ENCODE measurements at places on chromosomes 2 and 18. TPM values are rescaled to one million over a fixed set of nuclear protein-coding genes. Genes with fewer than 3 reads are reported as not detected.

- no peak overlapping the region for H3K27ac ChIP-seq
- no peak for DNase-seq
Measured at GRCh38 chr2:184564092-184564491, 34.2 kb upstream of the ZNF804A start.

- no peaks in the 10 kb centered on the region for H3K27me3 ChIP-seq
- H3K27ac ChIP-seq = no peak overlapping the region
- H3K4me1 ChIP-seq = no peaks in the 10 kb centered on the region
- no peak for DNase-seq
- H3K4me3 ChIP-seq = no peak overlapping the region
Measured at GRCh38 chr2:228507231-228507824, 325.8 kb upstream of the SPHKAP start.

- no peak overlapping the region for H3K4me3 ChIP-seq
- peaks cover 21% of the 10 kb centered on the region for H3K4me1 ChIP-seq
- H3K36me3 ChIP-seq = no peaks in the 10 kb centered on the region
- H3K27me3 ChIP-seq = no peaks in the 10 kb centered on the region
Measured at GRCh38 chr2:47640356-47640755, 142.6 kb upstream of the MSH6 start.

DNA sequence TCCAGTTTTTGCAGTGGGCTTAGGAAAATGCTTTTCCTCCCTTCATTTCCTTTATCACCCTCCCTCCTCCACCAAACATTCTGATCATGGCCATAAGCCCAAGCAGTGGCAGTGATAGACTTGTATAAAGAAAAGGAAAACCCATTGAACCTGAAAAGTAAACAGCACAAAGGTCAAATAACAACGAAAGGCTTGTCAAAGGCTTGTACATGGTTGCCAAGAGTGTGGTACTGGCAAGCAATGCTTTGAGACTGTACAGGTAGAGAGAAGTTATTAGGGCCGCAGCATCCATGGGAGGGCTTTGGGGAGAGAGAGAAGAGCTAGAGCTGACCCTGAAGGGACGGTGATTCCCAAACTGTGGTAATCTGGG, 2.1 kb upstream of the VWA3B start:
- no peak for DNase-seq
- H3K27ac ChIP-seq = no peak overlapping the region
- no peak overlapping the region for H3K4me3 ChIP-seq
- no peaks in the 10 kb centered on the region for H3K27me3 ChIP-seq
- peaks cover 12% of the 10 kb centered on the region for H3K4me1 ChIP-seq

PFN4 gene
- total RNA-seq = 2.6 TPM

CUL3 gene
- 155 TPM for total RNA-seq

CRACDL gene
- 29.6 TPM for total RNA-seq

ARL4C gene
- total RNA-seq = 51.3 TPM

DNA sequence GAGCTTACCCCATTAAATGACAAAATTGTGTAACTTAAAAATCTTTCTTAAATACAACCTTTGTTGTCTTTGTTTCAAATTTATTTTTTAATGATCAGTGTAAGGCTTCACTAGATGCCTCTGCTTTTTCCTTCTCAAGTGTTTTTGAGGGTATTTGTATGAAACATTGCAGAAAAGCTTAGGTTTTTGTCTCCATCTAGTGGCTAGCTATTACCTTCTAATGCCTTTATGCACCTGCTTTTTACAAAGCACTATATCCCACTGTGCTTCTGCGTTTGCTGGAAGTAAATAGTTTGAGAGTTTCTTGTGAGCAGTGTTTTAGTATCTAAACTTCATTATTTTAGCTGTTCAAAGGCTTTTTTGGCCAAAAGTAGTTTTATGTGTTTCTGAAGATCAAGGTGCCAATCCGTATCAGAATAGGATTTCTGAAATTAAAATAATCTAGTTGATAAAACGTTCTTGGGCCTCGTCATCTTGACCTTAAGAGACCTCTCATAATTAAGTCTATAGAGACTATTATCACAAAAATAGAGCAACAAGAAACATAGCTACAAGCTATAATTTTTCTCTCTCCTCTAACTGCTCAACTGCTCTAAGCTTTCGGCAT, 47.0 kb downstream of the IWS1 start:
- H3K27ac ChIP-seq = no peak overlapping the region
- no peaks in the 10 kb centered on the region for H3K4me1 ChIP-seq
- no peak overlapping the region for H3K4me3 ChIP-seq

DNA sequence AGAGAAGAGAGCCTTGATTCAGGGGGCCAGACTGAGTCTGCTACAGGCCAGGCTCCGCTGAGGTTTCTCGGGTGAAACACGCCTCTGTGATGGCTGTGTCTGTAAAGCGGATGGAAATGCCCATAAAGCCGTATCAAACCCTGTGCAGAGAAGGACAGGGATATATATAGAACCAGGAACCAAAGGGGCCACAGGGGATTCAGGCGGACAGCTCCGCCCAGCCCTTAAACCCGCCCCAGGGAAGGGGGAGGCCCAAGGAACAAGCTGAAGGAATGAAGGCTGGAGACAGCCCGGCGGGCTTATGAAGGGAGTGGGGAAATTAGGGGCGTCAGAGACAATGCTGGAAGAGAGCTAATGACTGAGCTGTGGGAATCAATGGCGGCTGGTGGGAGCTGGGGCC, 42.1 kb downstream of the NHEJ1 start:
- H3K27me3 ChIP-seq = no peaks in the 10 kb centered on the region
- H3K36me3 ChIP-seq = no peaks in the 10 kb centered on the region
- no peak overlapping the region for H3K4me3 ChIP-seq

ANKRD29 gene
- 4.3 TPM for total RNA-seq

DNA sequence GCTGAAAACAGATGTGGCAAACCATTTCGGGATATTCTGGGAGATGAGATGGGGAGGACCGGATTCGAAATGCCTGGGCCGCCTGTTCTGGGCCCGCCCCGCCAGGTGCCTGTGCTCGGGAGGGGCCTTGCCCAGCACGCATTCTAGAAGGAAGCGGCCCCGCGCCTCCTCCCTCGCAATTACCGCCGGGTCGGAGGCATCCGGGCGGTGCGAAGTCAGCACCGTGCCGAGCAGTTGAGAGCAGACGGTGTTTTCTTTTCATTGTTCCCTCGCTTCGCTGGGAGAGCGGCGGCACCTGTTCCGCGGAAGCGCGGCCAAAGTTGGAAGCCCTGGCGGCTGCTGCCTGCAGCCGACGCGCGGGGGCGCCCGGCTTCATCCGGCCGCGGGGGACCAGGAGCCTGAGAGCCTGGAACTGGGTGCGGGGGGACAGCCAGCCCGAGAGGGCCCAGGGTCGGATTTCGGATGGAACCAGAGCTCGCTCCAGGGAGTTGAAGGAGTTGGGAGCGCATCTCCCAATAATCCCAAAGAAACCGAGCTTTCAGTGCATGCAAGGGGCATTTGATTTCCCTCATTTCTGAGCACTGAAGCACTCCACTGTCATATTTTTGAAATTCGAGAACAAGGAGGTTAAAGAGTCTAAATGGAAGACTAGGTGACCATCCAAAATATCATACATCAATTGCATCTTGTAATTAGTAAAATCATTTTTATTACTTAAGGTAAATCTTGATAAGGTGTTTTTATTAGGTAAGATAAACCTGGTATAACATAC, 241.8 kb upstream of the RAB12 start:
- no peak overlapping the region for H3K4me3 ChIP-seq
- DNase-seq = peak; percentile 35

GRCh38 chr2:96637385-96638143, 548 bp downstream of the KANSL3 start:
- H3K27me3 ChIP-seq = no peaks in the 10 kb centered on the region
- peaks cover 47% of the 10 kb centered on the region for H3K4me1 ChIP-seq
- peak overlapping the region; percentile 96 for H3K4me3 ChIP-seq
- H3K27ac ChIP-seq = peak overlapping the region; percentile 76
- peak; percentile 92 for DNase-seq

- H3K27ac ChIP-seq = no peak overlapping the region
- DNase-seq = no peak
- no peak overlapping the region for H3K4me3 ChIP-seq
- H3K36me3 ChIP-seq = no peaks in the 10 kb centered on the region
- no peaks in the 10 kb centered on the region for H3K27me3 ChIP-seq
- H3K4me1 ChIP-seq = no peaks in the 10 kb centered on the region
Measured at GRCh38 chr18:60113396-60113795, 213.6 kb downstream of the PMAIP1 start.
